Stimulated activated CD4-positive, alpha-beta T cell treated with anti-CD3 and anti-CD28 coated beads, Interleukin-1b, Interleukin-23, amount 100 ng/mL, for 48 hours (primary cell): ENCODE measurements at places on chromosomes 3 and 15.

DNA sequence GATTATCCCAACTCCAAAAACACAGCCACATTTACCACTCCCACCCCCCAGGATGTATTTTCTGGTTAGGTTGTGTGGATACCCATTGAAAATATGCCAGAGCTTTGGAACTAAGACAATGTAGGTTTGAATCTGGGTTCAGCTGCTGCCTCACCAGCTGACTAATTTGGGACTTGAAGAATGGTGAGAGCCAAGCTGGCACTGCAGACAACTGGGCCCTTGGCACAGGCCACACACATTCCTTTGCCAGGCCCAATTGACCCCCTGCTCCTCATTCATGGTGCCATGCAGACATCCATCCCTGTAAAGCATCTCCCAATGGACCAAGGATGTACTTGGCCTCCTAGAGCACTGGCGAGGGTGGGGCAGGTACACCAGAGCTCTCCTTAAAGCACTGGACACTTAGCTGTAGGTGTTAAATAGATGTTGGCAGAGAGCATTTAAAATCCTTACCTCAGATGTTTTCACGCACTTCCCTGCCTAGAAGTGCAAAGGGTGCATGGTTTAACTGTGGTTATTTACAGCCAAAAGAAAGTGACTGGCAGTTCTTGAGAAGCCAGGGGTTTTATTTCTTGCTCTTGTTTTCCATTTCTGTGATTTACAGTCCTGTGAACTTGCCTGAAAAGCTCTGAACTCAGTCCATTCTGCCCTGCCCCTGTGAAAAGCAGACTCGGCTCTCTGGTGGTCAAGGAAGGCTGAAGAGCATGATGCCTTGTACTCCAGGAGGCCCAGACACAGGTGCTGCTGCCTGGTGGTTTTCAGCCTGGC lies 138.5 kb downstream of the CLSTN2 start:
- DNase-seq, result no peak

GRCh38 chr3:81549388-81549787 lies 212.1 kb downstream of the GBE1 start:
- no peak for DNase-seq

DNA sequence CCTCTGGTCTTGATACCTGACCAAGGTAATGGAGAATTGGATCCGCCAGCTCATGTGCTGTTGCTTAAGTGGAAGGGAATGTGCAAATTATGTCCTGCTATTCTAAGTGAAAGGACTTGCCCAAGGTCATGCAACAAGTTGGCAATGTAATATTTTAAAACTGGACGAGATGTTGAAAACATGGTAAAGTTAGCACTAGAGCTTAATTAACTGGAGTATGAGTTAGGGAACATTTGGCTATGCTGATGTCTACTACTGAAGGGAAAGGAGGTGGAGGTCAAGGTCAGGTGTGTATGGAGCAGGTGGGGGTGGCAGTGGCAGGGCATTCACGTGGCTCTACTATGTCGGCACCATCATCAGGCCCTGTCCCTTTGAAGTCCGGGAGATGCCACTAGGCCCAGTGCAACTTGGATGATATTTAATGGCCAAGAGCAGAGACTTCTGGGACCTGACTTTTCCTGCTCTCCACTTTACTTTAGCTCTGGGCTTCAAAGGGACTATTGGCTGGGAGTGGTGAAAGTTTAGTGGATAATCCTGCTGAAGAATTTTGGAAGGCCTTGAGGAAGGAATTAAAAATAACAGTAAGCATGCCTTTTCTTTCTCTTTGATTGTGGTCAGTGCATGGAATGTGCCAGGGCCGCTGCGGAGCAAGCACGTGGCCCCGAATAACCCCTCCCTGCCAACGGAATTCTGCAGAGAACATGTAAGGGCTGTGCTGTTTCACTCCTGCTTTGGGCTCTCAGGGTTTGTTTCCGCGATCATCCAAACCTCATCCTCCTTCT lies 14.9 kb downstream of the SMAD3 start:
- DNase-seq, result no peak

DNA sequence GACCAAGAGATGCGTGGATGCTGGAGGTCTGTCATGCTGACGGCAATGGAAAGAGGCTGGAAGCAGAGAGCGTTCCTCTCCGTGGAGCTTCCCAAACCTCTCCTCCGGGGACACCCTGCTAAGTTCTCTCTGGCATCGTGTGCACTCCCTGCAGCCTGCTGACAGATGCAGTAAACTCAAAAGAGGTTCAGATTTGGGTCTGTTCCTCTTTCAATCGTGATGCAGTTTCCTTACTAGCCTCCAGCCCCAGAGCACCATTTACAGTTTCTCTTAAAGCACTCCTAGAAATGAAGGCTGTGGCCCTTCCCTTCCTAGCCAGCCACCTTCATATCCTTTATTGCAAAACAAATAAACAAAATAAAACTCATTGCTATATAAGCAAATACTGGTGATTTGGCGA lies 47.3 kb upstream of the LRRC58 start:
- no peak for DNase-seq

DNA sequence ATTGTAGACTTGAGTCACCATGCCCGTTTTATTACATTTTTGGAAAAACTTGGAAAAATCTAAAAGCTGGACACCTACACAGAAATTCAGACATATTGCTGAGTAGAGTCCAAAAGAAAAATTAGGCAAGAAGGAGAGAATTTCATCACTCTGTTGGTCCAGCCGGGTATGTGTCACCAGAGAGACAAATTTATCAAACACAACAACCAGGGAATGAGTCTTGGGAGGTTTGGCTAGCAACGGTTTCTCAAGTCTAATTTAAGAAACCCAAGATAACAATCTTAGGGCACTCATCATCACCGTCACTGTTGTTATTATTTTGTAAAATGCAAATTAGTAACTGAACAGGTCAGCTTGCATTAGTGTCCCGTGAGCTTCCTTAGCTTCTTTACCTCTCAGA lies 197.5 kb upstream of the C2CD4B start:
- DNase-seq, result no peak

- DNase-seq, result no peak
Measured at GRCh38 chr3:52896613-52897012, 735 bp downstream of the STIMATE start.
